Gastroesophageal sphincter (tissue), 4 donors: ENCODE measurements at places on chromosomes 6 and 20.
A peak's percentile ranks its signal among the peaks of the same experiment; 100 is the strongest.

DNA sequence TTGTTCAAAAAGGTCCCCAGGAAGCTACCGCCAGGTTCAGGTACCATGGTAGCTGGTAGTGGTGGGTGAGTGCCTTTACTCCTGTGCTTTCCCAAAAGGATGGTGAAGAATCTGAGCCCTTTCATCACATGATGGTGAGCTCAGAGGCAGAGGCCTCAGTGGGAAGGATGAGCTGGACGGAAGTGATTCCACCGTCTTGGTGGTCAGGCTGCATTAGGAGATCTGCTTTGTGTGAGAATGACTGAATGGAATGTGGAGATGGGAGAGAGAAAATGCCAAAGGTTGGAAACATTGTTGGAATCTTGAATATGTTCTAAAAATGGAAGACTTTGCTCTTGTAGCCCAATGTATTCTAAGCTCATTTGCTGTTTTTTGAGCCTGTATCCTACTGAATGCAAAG, 108.1 kb upstream of the SCP2D1 start:
- ATAC-seq: peak; percentile 28

DNA sequence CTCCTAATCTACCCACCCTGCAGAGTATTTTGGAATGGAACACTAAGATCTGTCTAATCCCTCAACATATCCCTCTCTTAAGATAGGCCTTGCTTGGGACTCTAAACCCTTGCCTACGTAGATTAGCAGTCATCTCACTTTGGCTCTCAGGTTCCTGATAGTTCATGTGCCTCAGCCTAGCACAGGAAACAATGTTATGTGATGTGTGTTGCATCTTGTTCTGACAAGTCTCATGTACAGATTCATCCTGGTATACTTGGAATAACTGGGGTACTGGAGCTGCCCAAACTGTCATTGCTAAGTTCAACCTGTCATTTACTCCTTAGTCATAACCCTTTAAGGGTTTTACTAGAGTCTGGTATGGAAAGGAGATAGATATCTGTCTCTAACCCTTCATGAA, 34.1 kb downstream of the TREML1 start:
- no peak for ATAC-seq

DNA sequence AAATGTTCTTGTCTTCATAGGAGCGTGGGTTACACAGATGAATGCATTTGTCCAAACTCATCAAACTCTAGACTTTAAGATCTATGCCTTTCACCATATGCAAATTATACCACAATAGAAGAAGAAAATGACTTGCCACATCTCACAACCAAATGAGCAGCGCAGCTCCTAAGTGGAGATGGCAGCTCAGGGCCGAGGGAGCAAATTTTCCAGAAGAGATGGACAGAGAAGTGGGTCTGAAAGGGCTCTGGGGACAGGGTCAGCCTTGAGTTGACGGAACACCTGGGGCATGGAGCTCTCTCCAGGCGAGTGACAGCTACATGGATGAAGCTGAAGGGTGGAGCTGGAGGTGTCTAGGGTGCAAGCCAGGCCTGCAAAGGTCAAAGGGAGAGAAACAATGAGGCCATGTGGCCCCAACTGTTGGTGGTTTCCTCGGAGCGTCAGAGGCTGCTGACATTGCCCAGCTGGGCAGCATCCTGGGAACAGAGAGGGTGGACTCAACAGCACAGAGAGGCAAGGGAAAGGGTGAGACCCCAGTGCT, 228.3 kb downstream of the NRN1 start:
- no peak for ATAC-seq

DNA sequence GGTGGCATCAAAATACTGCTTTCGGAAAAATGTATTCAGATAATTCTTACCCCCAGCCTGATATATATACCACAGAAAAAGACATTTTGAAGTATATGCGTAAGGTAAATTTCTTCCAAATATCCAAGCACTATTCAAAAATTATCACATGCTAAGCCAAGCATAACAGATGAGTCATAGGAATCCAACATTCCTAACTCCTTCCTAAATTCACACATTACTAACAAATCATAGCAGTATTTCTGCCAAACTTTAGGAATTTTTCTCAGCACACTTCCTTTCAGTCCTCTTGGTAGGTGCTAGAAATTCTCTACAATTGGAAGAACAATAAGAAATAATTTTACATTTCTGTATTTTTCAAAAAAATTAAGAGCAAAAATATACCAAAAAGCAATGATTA, 417.5 kb downstream of the EYS start:
- ATAC-seq: no peak

DNA sequence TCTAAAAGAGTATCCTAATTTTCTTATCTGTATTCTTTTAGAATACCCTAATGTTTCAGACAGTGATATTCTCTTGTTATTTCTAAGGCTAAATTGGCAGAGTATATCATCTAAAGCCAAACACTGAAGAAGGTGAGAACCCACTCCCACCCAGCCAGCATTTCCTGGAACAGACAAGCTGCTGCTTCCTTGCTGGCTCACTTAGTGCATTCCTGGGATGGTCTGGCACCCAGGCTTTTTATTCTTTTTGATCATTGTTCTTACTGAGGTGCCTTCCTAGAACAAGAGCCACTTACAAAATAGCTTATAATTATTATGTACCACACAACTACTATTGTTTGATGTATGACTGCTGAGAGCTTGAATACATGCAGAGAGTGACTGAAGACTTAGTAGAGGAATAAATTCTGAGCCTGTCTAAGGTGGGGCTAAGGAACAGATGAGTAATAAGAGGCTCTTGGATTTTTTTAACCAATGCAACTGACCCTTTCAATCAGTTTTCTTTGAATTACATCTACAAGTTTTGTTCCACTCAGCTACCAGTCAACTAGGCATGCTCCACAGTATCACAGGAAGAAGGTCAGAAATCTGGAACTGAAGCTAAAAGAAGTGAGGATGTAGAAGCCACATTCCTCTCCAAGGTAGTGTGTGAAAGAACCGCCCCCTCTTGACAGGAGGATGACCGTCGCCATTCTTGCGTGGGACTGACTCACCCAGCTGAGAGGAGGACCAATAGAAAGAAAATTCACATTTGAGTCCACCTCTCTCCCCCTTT, 30.1 kb downstream of the PRPH2 start:
- peak; percentile 48 for ATAC-seq

DNA sequence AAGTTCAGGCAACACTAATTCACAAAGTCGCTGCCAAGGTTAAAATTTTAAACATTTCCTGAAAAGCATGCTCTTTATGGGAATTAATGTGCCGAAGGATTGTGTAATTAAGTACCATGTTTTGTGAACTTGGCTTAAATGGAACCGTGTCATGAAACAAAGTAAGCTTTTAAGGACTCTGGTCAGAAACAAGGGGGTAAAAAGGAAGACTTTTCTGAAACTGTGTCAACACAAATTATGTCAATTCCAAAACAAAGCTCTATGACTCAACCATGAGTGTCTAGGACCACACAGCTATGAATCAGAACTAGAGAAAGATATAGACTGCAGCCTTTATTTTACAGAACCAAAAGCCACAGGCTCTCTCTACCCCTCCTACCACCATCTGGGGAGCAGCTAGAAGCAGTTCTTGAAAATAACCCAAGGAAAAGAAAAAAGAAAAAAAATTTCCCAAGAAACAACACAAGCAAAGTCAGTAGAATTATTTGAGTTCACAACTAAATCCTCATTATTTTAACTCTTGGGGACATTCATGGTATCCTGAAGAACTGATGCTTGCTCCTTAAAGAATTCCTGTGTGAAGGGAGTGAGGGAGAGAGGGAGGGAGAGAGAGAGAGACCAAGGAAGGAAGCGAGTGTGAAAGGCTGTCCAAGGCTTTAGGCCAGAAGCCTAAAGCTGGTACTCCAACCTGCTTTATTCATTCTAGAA, 81.9 kb downstream of the ZMYND8 start:
- ATAC-seq: peak; percentile 81

GRCh38 chr6:139240161-139241010, 51.4 kb downstream of the TXLNB start:
- no peak for ATAC-seq

GRCh38 chr20:39800548-39800947, 838.4 kb downstream of the DHX35 start:
- peak; percentile 64 for ATAC-seq

- ATAC-seq: no peak
Observed at GRCh38 chr6:122758927-122759334, 20.6 kb upstream of the FABP7 start.

DNA sequence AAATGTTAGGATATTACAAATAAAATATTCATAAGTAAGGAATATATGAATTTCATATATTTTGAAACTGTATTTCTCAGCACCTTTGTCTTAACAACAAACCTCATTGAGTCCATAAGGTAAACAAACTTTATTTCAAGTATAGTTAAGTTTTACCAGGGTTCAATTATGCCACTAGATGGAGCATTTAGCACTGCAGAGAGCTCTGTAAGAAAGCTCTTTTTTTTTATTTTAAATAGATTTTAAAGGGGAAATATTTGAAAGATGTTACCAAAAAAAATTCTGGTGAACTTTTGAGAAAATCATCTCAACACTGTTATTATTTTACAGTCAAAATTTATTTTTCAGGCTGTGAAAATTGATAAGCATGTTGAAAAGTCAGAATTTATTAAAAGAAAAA, 955.2 kb upstream of the EYS start:
- no peak for ATAC-seq

GRCh38 chr20:5652626-5653553, 97.3 kb upstream of the SHLD1 start:
- ATAC-seq: no peak

DNA sequence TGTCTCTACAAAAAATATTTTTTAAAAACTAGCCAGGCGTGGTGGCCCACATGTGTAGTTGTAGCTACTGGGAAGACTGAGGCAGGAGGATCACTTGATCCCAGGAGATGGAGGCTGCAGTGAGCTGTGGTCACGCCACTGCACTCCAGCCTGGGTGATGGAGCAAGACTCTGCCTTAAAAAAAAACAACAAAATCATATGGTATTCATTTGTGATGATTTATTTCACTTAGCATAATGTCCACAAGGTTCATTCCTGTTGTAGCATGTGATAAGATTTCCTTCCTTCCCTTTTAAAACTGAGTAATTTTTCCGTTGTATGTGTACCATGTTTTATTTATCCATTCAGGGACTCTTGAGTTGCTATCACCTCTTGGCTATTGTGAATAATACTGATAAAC, 26.2 kb downstream of the TMEM170B start:
- no peak for ATAC-seq

DNA sequence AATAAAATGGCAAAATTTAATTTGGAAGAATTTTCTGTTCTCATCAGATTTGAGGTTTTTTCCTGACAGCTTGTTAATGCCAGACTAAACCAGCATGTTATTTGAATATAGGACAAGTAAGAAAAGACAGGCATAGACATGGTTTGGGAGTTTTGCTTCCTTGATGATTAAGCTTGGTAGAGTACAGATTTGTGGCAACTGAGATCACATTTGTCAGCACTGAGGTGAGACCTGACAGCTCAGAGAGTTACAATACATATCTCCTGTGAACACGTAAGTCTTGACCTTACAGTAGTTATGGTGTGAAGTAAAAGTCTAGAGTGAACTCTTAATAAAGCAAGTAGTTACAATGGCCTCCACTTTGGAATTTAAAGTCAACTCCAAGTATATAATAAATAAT, 34.5 kb downstream of the CENPW start:
- ATAC-seq: no peak

- no peak for ATAC-seq
Observed at GRCh38 chr6:99912657-99913056, 81.4 kb downstream of the MCHR2 start.

DNA sequence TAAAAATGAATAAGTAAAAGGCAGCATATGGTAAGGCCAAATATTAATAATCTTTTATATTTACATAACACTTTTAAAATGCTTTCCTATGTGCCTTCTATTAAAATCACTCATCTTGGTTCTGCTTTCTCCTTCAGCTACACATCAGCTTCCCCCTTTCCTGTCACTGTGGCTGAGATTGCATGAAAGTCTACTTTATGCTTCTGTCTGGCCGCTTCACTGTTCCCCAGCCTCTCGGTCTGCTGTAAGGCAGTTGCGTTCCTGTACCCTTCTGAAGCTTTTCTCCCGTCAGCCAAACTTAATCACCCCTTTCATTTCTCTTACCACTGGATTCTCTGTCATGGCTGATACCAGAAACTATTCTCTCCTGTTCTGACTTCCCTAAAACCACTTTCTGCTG, 34.6 kb downstream of the SOX4 start:
- no peak for ATAC-seq

- ATAC-seq: no peak
Observed at GRCh38 chr6:89058627-89059026, 21.9 kb upstream of the PNRC1 start.

- no peak for ATAC-seq
Observed at GRCh38 chr6:111361648-111362047, 121.4 kb downstream of the REV3L start.

DNA sequence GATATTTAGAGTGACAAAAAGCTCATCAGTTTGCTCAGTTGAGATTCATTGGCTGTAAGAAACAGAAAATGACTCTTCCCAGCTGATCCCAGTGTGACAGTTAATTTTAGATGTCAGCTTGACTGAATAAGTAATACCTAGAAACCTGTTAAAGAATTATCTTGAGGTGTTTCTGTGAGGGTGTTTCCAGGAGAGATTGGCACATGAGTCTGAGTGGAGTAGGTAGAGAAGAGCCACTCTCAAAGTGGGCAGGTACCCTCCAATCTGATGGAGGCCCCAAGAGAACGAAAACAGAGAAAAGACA, 200.8 kb upstream of the BTBD3 start:
- ATAC-seq: no peak

DNA sequence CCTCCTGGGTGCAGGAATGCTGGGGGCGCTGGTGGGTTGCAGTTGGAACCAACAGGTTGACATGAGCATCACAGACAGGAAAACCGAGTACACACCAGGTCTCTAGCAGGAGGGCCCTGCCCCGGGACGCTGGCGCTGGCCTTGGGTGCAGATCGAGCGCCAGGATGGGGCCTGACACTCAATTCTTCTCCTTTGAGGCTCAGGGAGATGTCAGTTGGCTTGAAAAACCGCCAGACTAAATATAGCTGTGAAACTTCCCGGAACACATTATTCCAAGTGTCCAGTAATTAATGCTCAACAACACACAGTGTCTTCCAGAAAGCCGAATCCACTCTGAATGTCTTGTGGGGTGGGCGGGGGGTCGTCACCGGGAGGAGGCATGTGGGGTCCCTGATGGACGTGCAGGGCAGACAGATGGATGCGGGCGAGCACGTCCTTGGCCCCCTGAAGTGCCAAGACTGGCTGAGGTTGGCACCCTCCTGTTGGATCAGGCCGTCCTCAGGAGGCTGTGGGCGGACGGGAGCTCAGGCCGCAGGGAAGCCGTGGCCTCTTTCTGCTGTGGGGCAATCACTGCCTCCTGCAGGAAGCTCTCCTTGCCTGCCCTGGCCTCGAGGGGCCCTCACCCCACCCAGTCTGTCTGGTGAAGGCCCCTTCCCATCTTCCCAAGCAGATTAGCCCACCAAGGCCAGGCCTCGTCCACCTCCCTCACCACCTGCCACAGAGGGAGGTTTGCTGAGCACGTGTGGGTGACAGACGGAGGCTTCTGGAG, 19.4 kb upstream of the GATA5 start:
- peak; percentile 16 for ATAC-seq

DNA sequence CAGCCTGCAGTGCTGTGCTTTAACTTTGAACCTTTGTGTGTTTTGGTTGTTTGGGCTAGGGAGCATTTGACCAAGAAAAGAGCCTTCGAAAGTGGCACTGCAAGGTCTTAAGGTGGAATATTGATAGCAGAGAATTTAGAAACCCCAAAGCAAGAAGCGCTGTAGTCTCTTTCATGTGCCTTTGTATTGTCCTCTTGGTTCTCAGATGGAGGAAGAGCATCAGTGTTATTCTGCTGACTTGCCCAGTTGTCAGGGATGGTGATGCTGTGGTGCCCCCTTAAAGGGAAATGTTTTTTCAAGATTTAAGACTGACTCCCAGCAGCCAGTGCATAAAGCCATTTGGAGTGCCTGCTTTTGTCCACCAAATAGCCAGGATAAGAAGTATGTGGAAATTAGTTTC, 102.7 kb upstream of the INSM1 start:
- ATAC-seq: no peak

- ATAC-seq: no peak
Observed at GRCh38 chr6:27568226-27568897, 95.5 kb upstream of the ZNF184 start.
